DMS153 (cell line): ENCODE measurements at places on chromosomes 1 and 21.

- no peak for DNase-seq
Observed at GRCh38 chr1:232518349-232518748, 111.6 kb downstream of the SIPA1L2 start.

GRCh38 chr1:17739050-17739449, 16.1 kb upstream of the ACTL8 start:
- no peak for DNase-seq

GRCh38 chr1:47527653-47528272, 89.9 kb downstream of the FOXD2 start:
- DNase-seq: no peak

DNA sequence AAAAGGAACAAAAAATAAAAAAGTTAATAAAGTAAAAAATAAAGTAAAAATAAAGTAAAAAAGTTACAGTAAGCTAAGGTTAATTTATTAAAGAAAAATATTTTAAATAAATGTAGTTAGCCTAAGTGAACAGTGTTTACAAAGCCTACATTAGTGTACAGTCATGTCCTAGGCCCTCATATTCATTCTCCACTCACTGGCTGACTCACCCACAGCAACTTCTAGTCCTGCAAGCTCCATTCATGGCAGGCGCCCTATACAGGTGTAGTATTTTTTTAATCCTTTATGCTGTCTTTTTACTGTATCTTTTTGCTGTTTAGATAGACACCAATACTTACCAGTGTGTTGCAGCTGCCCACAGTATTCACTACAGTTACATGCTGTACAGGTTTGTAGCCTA, 12.4 kb downstream of the ADAR start:
- no peak for DNase-seq

GRCh38 chr1:27006683-27007082, 6.0 kb downstream of the TENT5B start:
- DNase-seq: no peak

DNA sequence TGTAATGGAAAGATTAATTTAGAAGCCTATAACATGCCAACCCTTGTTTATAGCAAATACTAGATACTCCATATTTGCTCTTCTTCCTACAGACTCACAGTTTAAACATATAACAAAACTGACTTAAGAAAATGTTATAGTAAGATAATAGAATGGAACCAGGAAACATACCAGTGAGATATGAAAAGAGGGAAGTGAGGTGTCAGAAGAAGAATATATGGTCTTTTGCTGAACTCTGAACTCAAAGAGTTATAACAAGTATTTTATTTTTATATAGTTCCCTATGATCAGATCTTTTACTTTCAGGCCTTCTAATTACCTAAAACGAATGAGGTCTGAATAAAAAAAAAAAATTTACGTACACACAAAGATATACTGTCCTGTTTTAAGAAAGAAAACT, 20.9 kb downstream of the TMED5 start:
- DNase-seq: no peak

GRCh38 chr1:211641044-211641800, 34.2 kb downstream of the NEK2 start:
- DNase-seq: no peak

DNA sequence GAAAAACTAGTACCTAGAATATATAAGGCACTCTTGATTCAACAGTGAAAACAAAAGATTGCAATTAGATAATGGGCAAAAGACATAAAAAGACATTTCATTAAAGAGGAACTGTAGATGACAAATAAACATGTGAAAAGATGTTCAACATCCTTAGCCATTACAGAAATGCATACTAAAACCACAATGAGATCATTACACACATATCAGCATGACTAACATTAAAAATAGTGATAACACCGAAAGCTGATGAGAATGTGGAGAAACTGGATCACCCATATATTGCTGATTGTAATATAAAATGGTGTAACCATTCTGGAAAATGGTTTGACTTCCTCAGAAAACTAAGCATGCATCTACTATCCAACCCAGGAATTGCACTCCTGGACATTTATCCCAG, 340.3 kb downstream of the SEC16B start:
- DNase-seq: no peak

DNA sequence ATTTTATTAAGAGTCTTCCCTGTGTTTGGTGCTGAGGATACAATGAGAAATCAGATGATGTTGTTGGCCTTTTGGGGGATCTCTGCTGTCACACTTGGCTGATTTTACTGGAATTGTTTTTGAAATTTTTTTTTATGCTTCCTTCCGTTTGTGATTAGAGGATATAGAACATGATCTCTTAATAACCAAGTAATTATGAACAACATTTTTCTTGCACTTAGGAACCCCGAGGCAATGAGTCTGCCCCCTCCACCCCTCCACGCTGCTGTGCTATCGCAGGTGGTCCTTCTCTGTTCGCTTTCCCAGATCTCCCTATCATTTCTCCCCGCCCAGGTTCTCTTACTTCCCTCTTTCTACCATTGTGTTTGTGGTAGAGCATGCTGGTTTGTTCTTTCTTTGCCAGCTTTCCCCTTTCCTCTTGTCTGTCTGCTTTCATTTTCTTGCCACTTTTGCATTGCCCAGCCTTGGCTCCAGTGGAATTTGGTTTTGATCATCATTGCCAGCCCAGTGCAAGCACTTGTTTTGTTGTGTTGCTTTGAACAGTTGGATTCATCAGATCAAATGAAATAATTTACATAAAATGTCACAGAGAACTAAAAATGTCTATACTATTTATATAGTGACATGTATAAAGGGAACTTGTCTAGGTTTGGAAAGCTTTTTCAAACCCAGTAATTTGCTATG, 73.1 kb upstream of the SCCPDH start:
- no peak for DNase-seq

DNA sequence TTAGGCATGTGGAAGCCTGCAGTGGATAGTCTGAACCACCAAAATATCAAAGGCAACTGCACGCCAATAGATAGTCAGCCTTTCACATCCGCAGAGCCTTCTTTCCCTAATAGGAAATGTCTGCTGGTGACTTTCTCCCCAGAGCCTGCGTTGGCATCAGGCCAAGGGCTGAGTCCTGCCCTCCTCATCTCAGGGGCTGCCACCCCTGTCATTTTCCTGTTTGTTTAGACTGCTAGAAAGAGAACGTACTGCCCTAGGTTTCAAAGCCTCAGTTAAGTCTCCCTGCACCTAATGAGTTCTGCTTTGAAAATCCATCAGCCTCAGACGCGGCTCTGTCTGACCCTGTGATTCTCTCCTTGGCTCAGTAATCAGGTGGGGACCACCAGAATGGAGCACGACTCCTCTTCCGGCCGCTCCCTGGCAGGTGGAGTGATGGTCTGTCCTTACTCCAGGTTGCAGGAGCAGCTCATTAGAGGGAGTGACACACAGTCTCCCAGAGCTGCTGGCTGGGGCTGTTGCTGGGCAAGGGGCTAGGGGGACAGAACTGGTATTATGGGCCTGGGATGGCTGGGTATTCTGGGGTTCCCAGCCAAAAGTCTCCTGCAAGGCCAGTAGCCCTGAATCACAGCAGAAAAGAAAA, 27.3 kb downstream of the STUM start:
- DNase-seq: peak; percentile 81
